ENCODE measurements at places on chromosomes 7 and 10. TPM values are rescaled to one million over a fixed set of nuclear protein-coding genes. Genes with fewer than 3 reads are reported as not detected.

GRCh38 chr7:35760143-35760745 lies 40.6 kb upstream of the SEPTIN7 start:
- no peak for DNase-seq

AGBL3 gene
- 13.6 TPM for polyA plus RNA-seq

DNA sequence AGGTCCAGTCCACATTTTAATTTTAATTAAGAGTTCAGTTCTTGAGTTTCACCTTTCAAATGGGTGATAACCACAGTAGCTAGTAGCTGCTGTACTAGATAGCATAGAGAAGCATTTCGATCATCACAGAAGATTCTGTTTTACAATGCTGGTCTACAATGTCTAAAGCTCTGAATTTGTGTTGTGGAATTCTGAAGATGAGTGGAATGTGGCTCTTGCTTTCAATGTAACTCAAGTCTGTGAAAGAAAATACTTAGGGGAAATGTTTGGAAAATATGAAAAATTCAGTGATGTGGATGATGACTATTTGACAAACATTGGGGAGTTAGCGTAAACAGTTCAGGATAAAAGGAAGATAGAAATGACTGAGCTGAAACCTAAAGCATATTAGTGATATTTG lies 139.4 kb downstream of the GNAT3 start:
- DNase-seq = no peak

GRCh38 chr7:156334636-156335035 lies 305.9 kb upstream of the RNF32 start:
- DNase-seq = no peak

FGFBP3 gene
- 4.2 TPM for polyA plus RNA-seq

- no peak for DNase-seq
Measured at GRCh38 chr7:29485339-29486190, 78.1 kb upstream of the PRR15 start.

DNA sequence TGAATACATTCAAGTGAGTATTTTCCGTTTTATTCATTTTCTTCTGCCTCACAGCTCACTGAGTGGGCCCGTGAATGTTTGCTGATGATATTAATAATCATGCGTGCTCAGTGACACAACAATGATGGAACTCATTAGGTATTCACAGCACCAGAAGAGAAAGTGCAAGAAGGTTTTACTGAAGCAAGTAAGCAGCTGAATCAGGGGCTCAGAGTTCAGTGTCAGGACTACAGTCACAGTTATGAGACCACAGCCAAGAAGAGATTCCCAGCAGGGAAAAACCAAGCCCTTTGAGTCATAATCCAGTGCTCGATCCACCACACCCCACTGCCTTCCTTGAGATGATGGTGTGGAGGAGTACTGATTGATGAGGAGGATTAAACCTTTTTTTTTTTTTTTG lies 247.4 kb downstream of the KIAA1217 start:
- no peak for DNase-seq

ENKUR gene
- 7.4 TPM for polyA plus RNA-seq

- no peak for DNase-seq
Measured at GRCh38 chr10:49751636-49752510, 10.2 kb downstream of the OGDHL start.

DNA sequence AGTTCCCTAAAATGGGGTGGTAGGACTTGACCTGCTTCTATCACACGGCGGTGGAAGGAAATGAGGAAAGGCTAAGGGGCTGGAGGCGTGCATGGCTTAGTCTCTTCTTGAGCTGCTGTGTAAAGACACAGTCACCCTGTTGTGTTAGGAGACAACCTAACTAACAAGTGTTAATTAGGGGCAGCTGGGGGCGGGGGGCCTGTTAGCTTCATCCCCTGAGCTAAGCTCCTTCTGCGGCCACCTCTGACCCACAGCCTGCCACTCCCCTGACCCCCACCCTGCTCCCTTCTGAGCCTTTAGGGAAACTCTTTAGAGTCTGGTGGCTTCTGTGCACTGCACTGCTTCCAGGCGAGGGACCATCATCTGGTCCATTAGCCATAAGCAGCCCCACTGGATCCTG lies 28.0 kb downstream of the COL17A1 start:
- no peak for DNase-seq

MEIG1 gene
- polyA plus RNA-seq = 1.8 TPM

- peak; percentile 86 for DNase-seq
Measured at GRCh38 chr7:13920053-13920697, 69.3 kb downstream of the ETV1 start.

- no peak for DNase-seq
Measured at GRCh38 chr7:132836746-132837145, 245.1 kb downstream of the CHCHD3 start.

DNA sequence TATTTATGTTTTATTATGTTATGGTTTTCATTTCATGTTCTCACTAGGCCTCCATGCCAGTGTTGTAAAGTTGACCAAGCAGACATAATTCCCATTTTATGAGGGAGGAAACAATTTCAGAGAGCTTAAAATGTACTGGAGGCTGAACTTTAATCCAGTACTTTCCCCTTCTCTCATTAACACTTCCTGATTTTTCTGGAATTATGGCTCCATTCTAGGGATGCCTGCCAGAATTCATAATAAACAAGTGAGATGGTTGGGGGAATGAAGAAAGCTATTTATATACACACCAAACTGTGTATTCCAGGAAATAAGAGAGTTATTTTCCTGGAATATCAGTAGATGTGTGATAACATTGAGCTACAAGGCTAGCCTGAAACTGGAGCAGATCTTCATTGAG lies 6.9 kb downstream of the TMEM236 start:
- no peak for DNase-seq

- DNase-seq = no peak
Measured at GRCh38 chr7:133372337-133372736, 119.5 kb downstream of the EXOC4 start.

GRCh38 chr10:35351021-35351420 lies 14.7 kb downstream of the CCNY start:
- DNase-seq = no peak

DNA sequence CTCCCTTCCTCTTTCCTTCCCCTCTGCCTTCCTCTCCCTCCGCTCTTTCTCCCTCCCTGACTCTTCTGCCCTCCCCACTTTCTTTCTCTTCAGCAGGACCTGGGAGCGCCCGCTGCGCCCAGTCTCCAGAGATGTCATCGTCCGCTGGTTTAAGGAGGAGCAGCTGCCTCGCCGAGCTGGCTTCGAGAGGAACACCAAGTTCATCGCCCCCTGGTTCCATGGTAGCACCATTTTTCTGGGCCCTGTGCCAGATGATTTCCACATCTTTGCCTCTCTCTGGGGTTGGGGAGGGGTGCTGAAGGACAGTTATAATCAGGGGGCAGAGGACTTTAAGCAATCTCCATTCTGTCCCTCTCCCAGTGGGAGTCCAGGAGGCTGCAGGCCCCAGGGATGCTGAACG lies 71.6 kb downstream of the SH2D4B start:
- DNase-seq = no peak

DNA sequence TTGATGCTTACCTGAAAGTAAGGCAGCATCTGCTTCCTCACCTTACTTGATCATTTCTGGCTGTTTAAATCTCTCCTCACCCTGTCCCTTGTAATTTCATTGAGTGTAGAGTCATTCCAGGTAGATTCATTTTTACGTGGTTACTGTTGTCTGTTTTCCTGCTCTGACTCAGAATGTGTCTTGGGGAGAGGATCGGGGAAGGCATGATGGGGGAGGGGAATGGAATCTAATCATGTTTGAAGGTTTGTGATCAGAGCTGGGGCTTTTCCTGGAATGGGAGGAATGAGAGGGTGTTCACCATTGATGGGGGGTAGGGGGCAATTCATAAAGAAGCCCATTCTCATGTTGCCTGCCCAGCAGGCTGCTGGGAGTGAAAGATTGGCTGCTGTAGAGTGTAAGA lies 18.7 kb downstream of the SEC24C start:
- no peak for DNase-seq

STOX1 gene
- polyA plus RNA-seq = 4.4 TPM

DNA sequence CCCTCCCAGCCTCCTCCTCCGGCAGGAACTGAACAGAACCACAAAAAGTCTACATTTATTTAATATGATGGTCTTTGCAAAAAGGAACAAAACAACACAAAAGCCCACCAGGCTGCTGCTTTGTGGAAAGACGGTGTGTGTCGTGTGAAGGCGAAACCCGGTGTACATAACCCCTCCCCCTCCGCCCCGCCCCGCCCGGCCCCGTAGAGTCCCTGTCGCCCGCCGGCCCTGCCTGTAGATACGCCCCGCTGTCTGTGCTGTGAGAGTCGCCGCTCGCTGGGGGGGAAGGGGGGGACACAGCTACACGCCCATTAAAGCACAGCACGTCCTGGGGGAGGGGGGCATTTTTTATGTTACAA lies 83.3 kb downstream of the PAX2 start:
- peak; percentile 13 for DNase-seq

All from left lung (tissue), 14 donors.